Umbilical cord (tissue), 2 donors: ENCODE measurements at places on chromosomes 4 and X. TPM values are rescaled to one million over a fixed set of nuclear protein-coding genes. Genes with fewer than 3 reads are reported as not detected.

TRIML2 gene
- total RNA-seq = not detected

RGS12 gene
- total RNA-seq = 29.6 TPM

HPGDS gene
- 18.3 TPM for total RNA-seq

H2BW1 gene
- not detected for total RNA-seq

CCNG2 gene
- total RNA-seq = 119 TPM

- DNase-seq = no peak
Observed at GRCh38 chr4:76953956-76954355, 4.4 kb downstream of the SEPTIN11 start.

DNA sequence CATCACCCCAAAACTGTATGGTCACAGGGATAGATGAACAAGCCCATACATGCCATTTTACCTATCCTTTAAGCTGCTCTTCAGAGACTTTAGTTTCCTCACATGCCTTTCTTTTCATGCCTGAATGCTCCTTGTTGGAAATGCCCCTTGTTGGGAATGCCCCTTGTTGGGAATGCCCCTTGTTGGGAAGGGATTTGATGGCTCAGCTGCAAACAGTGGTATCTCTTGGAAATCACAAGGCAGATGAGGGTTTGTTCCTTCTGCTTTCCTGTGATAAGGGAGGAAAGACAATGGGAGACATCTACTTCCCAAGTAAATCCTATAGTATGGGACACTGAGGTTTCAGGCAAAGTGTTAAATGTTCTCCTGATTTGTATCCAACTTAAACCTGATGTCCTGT, 11.5 kb downstream of the CXCL2 start:
- no peak for DNase-seq

DNA sequence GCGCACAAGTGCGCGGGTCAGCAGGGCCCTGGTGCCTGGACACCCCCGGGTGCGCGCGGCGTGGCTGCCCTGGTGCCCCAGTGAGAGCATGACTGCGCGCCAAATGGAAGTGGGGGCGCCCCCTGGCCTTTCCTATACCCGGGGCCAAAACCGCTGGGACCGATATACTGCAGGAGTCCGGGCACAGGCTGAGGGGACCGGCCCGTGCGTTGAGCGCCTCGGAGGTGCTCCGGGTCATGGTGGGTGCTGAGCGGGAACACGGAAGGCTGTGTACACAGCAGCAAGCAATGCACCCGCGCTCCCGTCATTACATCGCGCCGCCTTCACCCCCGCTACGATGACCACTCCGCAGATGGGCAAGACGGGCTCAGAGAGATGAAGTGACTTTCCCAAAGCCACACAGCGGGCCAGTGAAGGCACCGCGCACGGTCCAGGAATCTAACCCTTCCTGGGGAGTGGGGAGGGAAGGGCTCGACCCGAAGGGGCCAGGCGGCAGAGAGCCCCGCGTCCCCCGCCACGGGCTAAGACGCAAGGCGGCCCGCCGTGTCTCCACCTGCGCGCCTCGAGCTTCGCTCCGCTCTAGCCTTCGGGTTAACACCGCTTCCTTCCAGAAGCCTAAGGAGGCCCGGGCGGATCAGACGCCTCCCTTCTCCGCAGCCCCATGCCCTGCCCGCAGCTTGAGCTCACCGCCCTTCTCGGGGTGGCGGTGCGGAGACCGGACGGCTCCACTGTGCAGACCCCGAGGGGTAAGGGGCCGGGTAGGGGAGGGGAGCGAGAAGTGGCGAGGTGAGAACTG, 11.3 kb downstream of the HMX1 start:
- DNase-seq = no peak

- DNase-seq = no peak
Observed at GRCh38 chrX:727738-728621, 97.4 kb downstream of the SHOX start.

- no peak for DNase-seq
Observed at GRCh38 chrX:45619290-45619689, 418.6 kb upstream of the DIPK2B start.

DNA sequence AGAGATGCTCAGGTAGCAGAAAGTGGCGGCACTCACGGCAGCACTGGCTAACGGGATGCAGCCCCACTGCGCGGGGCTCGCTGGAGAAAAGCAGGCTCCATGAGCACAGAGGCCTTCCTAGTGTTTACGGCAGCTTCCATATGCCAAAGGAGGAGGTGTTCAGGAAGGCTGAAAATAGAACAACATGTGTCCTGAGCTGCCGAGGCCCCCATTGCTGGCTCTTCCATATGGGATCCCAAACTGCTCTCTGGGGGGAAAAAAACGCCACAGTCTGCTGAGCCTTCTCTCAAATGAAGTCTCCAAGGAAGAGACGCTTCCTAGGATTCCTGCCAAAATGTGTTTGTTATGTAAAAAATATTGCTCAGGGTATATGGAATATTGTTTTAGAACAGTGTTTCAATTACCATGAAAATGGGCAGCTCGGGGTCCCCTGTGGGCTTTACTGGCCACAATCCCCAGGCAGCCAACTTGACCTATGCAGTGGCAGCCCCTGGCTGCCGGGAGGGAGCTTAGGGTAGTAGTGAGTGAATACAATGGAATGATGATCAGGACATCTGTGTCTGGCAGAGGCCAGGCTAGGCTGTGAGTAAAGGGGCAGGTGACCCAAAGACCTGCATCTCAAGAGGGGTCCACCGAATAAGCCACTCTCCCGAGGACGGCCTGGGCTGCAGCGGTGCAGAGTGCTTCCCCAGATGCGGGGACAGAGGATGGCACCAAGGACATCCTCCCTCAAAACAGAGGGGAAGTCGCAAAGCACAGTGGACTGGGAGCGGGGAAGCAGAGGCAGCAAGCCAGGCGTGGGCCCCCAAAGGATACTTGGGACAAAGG, 170.1 kb downstream of the AFAP1 start:
- DNase-seq = no peak

DNA sequence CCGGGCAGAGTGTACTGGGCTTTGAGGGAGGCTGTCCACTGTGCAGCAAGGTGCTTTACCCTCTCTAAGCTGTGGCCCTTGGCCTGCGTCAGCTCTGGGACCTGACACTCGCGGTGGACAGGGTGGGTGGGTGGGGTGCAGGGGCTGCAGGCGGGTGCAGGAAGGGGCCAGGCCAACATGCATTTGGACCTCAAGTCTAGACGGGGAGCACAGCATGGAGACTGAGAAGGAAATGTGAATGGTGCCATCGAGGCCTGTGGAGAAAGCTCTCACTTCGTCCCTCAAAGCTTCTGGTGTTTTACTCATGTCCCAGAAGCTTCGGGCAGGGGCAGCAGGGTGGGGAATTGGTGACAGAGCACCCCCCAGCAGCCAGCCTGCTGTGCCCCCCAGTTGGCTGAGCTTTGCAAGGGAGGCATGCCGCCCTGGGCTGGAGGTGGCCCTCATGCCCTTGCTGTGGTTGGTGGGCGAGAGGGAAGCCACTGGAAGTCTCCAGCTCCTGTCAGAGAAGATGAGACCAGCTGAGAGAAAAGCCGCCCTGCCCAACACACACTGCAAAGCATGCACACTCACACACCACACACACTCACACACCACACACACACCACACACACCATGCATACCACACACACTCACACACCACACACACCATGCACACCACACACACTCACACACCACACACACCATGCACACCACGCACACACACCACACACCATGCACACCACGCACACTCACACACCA, 12.3 kb downstream of the PNMA6E start:
- DNase-seq = no peak

DNA sequence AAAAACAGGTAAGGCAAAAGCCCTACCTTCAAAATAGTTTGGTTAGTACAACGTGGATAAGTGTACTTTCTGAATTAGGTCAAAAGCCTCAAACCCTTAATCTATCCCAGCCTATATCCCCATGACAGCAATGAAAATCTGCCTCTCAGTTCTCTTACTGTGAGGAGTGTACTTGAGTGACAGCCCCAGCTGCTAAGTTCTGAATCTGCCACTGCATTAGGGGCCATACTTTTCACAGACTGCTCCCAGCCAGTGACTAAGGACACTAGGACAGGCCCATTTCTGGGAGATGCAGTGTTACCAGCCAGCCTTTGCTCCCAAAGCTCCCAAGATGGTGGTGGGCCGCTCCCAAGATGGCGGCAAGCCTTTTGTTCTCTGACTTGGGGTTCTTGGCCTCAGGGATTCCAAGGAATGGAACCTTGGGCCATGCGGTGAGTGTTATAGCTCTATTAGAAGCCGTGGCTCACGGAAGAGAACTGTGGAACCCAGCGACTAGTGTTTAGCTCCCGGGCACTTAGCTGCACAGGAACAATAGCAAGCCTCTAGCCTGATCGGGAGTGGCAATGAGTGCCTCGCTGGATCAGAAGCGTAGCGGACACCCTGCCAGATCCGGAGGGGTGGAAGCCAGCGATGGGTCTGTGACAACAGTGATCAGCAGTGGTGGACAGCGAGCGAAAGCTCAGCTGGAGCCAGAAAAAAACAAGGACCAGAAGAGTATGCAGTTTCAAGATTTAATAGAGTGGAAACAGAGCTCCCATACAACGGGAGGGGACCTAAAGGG, 175.6 kb upstream of the NRK start:
- DNase-seq = no peak

GRCh38 chr4:88195328-88196012, 37.0 kb upstream of the ABCG2 start:
- DNase-seq = no peak

DNA sequence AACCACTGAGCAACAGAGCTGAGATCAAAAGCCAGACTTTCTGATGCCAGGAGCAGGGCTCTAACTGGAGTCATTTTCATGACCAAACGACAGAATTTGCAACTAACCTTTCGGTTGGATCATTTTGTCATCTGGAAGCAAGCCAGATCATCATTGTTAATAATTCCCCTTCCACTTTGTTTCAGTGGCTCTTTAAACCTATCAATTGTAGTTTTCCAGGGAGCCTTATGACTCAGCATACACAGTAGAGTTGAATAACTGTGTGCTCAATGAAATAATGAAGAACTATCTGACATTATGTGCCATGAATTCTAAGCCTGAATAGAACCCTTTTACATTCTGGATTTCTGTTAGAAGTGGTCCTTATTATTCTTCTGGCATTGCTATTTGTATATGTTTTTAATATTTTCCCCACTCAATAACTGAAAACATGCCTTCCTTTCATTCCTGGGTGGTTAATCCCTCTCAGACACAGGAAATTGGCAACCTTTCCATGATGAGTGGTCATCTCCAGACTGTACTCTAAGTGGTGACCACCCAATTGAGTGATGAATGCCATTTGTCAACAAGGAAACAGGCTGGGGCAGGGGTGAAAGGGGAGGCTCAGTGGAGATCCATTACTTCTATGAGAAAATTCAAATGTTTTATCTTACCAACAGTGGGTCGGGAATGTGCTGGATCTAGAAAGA, 431.8 kb downstream of the BCOR start:
- no peak for DNase-seq

- DNase-seq = no peak
Observed at GRCh38 chr4:8639021-8639420, 46.5 kb downstream of the CPZ start.

GRCh38 chrX:119753639-119754257, 4.6 kb upstream of the SOWAHD start:
- DNase-seq = peak; percentile 20

GRCh38 chr4:28754376-28754775, 1893.7 kb downstream of the STIM2 start:
- DNase-seq = peak; percentile 43

GRCh38 chrX:48792219-48792618, 5.8 kb downstream of the GATA1 start:
- no peak for DNase-seq

- DNase-seq = peak; percentile 89
Observed at GRCh38 chr4:55947912-55948725, 626 bp upstream of the CEP135 start.

DNA sequence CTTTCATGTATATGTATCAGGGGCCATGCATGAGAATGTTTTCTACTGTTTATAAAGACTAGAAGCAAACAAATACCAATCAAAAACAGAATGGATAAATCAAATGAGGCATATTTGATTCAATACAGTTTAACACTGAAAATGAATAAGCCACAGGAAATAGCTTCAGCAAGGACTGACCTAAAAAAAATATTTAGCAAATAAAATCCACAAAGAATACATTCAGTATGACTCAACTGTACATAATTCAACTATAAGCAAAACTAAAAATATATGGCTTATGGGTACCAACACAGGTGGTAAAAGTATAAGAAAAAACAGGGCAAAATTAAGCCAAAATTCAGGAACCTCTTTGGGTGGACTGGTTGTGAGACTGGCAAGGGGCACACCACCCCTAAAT, 112.9 kb downstream of the KCNIP4 start:
- DNase-seq = no peak

DNA sequence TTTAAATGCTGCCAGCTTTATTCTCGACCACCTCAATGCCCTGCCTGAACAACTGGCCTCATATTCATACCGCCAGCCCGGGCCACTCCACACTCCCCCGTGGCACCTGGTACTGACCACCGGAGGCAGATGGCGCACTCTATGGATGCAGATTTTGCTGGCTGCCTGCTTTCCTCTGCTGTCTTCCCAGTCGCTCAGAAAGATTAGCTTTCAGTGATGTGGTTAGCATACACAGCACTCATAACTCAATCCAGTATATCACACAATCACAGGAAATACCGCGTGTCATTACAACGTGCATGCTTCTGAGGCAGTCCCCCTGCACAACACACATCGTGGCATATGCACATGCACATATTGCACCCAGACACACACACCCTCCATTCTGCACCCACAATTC, 147.2 kb upstream of the BCOR start:
- peak; percentile 49 for DNase-seq
